Fibroblast of skin of scalp (primary cell): ENCODE measurements at places on chromosomes 3 and 15.
A peak's percentile ranks its signal among the peaks of the same experiment; 100 is the strongest.

DNA sequence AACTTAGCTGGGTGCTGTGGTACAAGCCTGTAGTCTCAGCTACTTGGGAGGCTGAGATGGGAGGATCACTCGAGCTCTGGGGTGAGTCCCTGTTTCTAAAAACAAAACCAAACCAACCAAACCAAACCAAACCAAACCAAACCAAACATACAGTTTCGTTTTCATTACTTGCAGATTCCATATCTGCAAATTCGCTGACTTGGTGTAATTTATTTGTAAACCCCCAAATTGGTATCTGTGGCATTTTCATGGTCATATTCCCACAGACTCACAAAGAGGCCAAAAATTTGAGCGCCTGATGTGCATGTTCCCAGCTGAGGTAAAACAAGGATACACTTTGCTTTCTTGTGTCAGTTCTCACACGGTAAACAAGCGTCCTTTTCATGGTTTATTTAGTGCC lies 1138.3 kb downstream of the ROBO1 start:
- DNase-seq = no peak

DNA sequence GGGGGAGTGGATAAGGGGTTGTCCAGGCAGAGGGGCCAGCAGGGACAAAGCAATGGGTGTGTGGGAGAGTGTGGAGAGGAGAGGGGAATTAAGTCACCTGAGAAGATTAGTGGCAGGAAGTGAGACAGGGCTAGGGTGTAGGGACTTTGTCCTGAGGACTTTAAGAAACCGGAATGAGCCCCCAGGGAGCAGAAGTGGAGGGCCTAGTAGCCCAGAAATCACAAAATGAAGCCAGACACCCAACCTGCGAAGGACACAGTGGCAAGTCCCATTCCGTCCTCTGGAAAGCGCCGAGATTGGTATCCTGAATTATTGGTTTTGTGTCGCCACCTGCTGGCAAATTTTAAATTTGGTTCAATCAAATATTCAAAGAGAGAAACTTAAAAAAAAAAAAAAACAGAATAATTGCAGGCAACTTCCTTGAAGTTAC lies 78.0 kb upstream of the SLC25A36 start:
- peak; percentile 59 for DNase-seq

DNA sequence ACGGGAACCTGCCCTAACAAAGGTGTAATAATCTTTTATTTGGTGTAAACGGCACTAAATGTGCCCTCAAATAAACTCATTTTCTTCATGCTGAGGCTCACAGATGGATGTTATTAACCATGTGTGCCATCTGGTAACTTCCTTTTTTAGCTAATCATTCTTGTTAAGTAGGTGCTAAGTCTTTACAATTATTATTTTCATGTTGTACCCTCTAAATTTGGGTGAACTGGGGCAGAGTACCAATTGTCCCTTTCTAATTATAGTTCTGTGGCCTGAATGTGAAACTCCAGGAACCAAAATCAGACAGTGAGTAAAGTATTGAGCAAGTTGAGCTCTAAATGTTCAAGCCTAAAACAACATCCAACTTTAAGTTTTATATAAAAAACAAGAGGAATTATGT lies 220.7 kb upstream of the CADM2 start:
- no peak for DNase-seq

DNA sequence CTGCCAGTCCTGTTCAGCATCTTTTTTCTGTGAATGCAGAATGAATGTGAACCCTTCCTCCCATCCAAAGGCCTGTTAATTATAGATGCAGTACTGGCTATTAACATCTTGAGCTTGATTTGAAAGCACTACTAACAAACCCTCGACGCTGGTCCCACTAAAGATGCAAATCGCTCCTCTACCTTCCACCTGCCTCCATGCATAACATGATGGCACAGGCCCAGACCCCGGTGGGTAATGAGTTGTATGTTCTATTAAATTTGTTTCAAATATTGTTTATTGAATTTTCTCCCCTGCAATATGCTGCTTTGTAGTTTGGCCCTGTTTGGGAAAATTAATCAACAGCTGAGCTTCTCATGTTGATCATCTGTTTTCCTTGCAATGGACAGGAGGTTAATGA lies 69.3 kb downstream of the RAB11A start:
- no peak for DNase-seq

DNA sequence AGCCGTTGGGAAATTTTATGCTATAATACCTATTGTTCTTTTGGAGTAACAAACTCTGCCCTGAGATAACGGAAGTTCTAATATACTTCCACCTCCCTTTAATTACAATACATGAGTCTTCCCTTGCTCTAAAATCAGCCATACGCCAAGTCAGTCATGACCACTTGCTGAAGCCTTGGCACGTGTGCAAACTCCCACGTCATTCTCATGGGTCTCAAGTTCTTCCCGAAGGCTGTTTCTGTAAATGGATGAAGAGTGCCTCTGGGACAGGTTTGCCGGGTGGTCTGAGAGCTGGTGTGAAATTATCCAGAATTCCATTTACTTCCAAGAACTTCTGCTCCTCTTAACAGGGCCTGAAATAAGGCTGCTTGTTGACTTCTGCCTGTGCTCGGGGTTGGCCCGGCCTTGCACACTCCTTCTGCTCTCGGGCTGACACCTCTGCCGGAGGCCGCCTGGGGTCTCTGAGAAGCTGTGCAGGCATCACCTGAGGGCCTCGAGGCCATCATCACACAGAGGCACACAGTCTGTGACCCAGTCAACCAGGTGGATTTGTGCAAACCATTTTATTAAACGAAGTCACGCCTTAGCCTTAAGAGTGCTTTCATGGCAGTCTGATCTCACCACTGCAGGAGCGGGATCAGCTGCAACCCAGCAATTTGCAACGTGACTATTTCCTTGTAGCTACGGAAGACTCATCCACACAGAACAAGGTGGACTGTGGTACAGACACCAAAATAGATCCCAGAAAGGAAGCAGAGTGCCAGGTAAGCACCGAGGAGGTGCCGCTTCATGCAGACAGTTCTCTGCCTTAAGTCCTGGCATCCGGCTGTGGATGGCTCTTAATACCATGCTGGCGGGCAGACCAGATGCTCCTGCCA lies 120.1 kb downstream of the ADAMTS17 start:
- DNase-seq = no peak
